Uterus (tissue), 4 donors: ENCODE measurements at places on chromosomes 16 and 17. TPM values are rescaled to one million over a fixed set of nuclear protein-coding genes. Genes with fewer than 3 reads are reported as not detected.

FN3K gene
- 3.3 TPM for total RNA-seq

TNK1 gene
- 0.26 TPM for total RNA-seq

ZG16 gene
- not detected for total RNA-seq

C16orf54 gene
- 0.97 TPM for total RNA-seq

HSF4 gene
- 11.3 TPM for total RNA-seq
